COR-L47 (cell line): ENCODE measurements at places on chromosomes 12 and 14.

DNA sequence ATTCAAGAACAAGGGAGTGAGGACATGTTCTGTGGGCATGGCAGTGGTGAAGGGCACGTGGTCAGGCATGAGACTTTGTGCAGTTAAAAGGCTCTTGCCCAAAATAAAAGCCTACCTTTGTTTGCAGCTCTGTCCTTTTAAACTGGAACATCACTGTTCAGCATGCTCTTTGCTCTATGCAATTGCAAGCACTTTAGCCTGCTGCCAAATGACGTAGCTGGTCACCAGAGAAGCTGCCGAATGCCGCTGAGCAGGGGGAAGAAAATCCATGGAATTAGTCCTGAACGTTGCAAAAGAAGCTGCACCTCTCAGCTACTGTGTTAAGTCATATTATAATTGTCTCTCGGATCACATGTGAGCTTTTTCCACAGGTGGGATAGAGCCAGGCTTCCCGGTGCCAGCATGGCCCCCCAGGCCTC, 176.3 kb upstream of the DIO2 start:
- DNase-seq: no peak

DNA sequence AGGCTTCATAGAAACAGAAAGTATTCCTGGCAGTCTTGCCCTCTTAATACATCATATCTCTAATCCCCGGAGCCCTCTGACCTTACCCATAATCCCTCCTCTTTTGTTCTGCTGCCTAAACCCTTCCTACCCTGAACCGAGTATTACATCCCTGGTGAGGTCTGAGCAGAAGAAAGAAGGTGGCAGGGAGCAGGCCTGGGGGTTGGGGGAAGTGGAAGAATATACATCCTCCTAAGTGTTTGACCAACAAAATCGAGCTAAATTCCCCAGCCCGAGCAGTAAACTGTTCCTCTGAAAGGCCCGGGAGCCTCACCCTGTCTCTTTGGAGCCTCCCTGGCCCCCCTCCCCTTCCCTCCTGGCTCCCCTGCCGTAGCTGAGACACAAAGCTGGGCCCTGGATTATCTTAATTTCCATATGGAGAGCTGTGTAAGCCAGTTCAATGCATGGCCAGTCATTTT, 192.6 kb upstream of the LHX5 start:
- DNase-seq: no peak

GRCh38 chr12:127750076-127750840, 516.7 kb upstream of the TMEM132C start:
- no peak for DNase-seq

GRCh38 chr14:54623279-54624004, 56.5 kb downstream of the SAMD4A start:
- no peak for DNase-seq

GRCh38 chr12:108340037-108340436, 926 bp upstream of the CMKLR1 start:
- no peak for DNase-seq

DNA sequence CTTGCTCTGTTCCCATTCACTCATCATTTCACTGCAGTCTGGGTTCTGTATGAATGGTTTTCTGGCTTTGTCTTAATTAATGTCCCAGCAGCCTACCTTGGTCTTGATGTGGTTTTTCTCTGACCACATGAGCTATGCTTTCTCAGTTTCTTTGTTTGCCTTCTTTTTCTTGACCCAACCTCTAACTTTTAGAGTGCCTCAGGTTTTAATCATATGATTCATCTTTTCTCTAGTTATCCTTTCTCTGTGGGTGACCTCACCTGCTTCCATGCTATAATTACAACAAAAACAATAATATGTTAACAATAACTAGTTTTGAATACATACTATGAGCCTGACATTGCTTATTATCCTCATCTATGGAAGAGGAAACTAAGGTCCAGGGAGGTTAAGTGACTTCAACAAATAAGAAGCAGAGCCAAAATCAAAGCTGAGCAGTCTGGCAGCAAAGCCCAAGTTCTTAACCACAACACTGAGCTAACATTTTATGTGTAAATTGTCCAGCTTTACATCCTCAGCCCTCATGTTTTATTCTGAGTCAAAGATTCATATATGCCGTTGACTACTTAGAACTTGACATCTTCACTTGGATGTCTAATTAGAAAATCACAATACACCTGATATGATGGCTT, 4.7 kb upstream of the EPYC start:
- no peak for DNase-seq

- no peak for DNase-seq
These were observed 46.5 kb upstream of the SAV1 start for GRCh38 chr14:50714450-50715073.

GRCh38 chr12:106369624-106370346, 12.2 kb downstream of the POLR3B start:
- no peak for DNase-seq

- DNase-seq: no peak
These were observed 14.9 kb upstream of the FIGNL2 start for GRCh38 chr12:51863363-51863932.

GRCh38 chr14:57008534-57008933, 198.3 kb upstream of the OTX2 start:
- no peak for DNase-seq

- DNase-seq: no peak
These were observed 41.9 kb downstream of the TTC7B start for GRCh38 chr14:90774316-90774715.

- DNase-seq: no peak
These were observed 16.8 kb downstream of the GPATCH2L start for GRCh38 chr14:76168531-76168930.

DNA sequence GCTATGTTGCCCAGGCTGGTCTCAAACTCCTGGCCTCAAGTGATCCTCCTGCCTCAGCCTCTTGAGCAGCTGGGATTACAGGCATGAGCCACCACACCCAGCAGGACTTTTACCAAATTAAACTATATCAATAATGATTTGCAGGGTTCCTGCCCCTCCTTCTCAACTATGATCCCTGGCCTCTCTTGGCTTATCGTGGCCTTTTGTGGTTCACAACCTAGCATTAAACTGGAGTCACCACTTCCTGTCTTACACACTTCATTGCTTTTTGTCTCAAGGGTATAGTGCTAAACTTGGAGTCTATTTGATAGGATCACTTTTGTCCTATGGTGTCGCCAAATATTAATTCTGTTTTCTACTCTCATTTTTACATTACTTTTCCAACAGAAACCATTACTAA, 64.5 kb downstream of the SEC23A start:
- DNase-seq: no peak

GRCh38 chr12:118536306-118536906, 160.1 kb downstream of the SUDS3 start:
- no peak for DNase-seq

- no peak for DNase-seq
These were observed 45.8 kb downstream of the NINJ2 start for GRCh38 chr12:617304-617915.

DNA sequence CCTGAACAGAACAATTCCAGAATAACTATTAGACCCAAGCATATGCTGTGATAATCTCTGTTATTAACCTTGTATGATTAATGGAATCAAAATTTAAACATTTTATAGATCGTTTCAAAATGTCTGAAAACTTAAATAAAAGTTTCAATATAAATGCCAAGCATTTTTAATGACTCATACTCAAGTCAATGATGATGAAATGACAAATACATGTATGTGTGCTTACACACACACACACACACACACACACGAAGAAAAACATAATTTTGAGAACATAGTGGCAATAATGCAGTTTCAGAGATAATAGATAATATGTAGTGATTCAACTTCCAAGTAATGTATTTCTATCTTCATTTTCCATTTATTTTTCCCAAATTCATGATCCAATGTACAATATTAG, 384.9 kb upstream of the FOXG1 start:
- DNase-seq: no peak

GRCh38 chr14:90274019-90274418, 17.7 kb downstream of the PSMC1 start:
- DNase-seq: no peak

GRCh38 chr14:71703477-71703876, 228.8 kb upstream of the RGS6 start:
- no peak for DNase-seq

- DNase-seq: no peak
These were observed 5.6 kb downstream of the CNIH1 start for GRCh38 chr14:54435500-54435981.

DNA sequence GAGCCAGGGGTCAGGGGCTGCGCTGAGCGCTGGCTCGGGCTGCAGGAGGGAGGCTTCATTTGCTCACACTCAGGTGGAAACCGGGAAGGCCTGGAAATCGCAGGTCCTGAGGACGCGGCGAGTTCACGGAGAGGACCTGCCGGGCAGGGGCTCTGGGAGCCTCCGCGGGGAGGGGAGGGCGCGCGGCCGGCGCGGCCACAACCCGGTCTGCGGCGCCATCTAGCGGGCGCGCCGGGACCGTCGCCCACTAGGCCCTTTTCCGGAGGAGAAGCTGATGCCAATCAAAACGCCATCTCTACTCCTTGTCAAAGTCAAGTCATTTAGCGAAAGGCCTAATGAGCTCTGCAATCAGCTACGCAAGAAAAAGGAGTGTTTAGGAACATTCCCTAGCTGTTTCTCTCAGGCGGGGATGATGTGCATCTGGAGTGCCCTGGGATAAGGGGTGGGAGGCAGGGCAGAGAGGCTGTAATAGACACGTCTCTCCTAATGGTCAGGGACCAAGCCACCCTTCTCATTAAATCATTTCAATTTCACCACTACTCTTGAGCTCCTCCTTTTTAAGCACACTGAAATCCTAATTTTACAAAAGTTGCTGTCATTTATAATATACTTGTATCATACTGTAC, 885.8 kb upstream of the TMEM132C start:
- DNase-seq: no peak

GRCh38 chr12:84036912-84037311, 875.7 kb downstream of the SLC6A15 start:
- no peak for DNase-seq

DNA sequence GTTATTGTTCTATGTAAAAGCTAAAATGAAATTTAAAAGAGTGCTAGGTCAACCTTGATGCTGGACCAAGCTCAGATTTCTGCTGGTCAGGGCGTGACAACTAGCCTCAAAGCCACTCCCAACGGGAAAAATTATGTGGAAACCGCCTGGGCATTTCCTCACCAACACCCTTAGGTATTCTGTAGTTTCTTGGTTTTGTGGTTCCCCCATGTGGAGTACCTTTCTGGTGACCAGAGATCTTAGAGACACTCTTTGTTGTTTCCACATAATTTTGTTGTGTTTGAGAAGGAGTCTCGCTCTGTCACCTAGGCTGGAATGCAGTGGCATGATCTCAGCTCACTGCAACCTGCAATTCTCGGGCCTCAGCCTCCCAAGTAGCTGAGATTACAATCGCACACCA, 119.9 kb downstream of the DENND5B start:
- no peak for DNase-seq

- no peak for DNase-seq
These were observed 176.4 kb downstream of the STXBP6 start for GRCh38 chr14:24873551-24873950.

DNA sequence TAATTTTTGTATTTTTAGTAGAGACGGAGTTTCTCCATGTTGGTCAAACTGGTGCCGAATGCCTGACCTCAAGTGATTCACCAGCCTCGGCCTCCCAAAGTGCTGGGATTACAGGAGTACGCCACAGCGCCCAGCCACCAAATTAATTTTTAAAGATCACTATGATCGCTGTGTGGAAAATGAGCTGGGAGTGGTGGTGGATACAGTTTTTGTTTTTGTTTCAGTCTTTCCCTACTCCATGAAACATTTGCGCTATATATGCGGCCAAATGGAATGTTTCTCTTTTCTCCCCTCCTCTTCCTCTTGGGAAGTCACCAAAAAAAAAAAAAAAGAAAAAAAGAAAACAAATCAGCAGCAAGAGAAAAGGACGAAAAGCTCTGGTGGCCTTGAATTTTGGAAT, 20.8 kb upstream of the P2RX4 start:
- no peak for DNase-seq

- DNase-seq: peak; percentile 67
These were observed 54.7 kb downstream of the PLEKHG3 start for GRCh38 chr14:64758691-64759554.

- peak; percentile 4 for DNase-seq
These were observed 115.4 kb upstream of the BTG1 start for GRCh38 chr12:92261071-92261470.

DNA sequence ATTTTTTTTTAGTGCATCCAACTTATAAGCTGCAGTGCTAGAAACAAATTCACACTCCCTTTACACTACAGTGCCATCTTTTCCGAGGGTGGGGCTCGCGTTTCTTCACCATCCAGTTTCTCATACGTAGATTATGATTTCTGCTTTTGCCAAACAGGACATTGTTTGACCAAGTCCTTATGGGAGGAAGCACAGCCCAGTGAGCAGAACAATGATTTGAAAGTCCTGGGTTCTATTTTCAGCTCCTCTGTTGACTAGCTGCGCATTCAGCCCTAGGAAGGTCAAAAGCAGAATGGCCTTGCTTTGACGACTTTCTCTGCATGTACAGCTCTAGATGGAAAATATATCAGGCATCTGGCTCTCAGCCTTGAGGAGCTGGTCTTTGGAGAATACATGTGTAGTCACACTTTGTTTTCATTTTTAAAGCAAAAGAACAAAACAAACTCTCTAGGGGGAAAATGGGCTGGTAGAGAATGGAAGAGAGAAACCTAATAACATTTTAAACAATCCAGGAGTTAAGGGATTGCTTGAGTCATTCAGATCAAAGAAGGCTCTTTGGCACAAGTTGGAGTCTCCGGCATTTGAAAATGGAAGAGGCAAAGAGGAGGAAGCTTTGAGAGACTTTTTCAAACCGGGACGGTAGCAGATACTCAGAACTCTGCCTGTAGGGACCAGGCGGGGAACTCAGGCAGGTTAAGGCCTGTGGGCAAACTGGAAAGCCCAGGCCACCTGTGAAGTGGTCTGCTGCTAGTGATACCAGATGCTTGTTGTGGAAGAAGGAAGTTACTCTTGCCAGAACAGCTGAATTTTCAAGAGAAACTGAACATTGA, 257.3 kb upstream of the PLEKHG7 start:
- DNase-seq: no peak
